KBM-7 (cell line): ENCODE measurements at places on chromosomes 2 and 18.

DNA sequence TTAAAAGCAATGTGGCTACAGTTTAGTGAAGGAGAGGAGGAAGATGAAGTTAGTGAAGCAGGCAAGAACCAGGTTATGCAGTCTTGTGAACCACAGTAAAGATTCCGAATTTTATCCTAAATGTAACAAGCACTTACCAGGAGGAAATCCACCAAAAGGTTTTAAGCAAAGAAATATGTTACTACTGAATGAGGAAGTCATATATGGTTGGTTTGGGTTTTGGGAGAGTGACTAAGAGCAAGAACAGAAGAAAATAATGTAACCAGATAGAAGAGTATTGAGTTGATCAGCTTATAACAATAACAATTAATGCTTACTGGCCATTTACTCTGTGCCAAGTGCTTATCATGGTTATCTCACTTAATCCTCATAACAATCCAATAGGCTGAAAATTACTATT lies 1.9 kb downstream of the USP37 start:
- peak; percentile 43 for DNase-seq

- DNase-seq = no peak
These were observed 8.2 kb downstream of the NFATC1 start for GRCh38 chr18:79403723-79404566.

DNA sequence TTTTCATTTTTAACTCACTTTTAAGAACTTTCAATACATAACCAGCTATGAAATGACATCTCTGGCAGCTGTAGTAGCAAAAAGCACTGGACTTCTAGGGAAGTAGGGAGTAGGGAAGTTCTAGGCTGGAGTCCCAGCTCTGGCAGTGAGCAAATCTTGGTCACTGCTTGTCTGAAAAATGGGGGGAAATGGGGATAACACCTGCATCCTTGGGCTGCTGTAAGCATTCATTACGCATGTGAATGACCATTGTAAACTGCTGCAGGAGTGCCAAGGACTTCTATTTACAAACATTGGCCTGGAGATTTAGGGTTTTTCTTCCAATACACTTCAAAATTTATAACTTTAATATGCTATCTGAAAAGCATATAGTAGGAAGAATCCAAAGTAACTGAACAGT lies 972 bp upstream of the MPP4 start:
- DNase-seq = no peak

DNA sequence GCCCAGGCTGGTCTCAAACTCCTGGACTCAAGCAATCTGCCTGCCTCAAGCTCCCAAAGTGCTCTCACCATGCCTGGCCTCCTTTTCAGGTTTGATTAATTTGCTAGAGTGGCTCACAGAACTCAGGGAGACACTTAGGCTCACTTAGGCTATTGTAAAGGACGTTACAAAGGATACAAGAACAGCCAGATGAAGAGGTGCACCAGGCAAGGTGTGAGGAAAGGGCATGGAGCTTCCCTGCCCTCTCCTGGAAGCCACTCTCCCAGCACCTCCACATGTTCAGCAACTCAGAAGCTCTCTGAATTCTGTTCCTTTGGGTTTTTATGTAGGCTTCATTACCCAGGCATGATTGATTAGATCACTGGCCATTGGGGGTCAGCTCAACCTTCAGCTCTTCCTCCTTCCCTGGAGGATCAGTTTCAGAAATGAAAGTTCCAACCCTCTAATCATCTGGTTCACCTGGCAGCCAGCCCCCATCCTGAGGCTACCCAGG lies 78.7 kb upstream of the RGPD5 start:
- no peak for DNase-seq

DNA sequence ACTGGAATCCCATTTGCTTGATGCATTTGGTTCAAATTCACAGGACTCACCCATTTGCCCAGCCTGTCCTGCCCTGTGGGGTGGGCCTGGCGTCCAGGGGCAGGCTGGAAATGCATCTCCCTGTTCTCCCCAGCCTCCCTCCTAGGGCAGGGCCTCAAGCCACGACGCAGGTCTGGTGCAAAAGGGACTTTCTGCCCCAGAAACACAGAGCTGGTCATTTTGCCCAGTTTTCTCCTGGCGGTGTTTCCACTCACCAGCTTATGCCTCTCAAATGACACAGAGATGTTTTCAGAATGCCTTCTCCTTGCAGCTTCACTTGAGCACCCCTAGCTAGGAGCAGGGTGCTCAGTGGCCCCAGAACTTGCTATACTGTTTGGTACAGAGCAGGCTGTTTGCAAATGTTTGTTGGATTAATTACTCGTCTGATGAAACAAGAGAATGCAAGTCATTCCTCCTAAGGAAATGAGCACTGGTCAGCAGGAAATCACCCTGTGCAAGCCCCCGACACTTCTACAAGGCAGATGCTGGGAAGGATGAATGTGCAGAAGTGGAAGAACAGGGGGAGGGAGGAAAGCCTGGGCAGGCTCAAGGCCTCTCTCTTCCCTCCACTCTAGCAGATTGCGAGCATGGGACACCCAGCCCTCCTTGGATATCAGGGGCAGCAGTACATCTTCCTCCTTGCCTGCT lies 164.3 kb upstream of the APCDD1 start:
- DNase-seq = peak; percentile 15

GRCh38 chr2:84847326-84848050 lies 33.4 kb downstream of the TRABD2A start:
- DNase-seq = no peak

- DNase-seq = no peak
These were observed 1159.0 kb downstream of the RPIA start for GRCh38 chr2:89850481-89850880.

DNA sequence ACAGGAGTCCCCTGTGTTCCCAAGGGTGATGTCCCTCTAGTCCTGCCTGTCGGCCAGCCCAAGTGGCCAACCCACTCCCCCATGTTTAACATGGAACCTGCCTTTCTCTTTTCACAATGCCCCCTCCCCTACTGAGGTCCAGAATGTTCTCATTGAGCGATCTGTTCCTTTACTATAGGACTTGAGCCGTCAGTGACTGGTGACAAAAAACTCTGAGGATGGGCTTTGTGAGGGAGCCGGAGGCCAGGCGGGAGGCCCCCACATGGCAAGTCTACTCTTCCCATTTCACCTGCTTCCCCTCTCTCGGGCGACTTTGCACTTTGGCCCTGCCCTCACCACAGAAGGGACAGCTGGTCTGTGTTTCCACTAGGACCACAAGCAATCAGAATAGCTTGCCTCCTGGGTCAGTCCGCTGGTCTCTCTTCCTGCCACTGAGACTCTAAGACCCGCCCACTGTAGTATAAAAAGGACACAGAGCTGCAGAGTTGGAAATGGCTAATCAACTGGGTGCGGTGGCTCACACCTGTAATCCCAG lies 146.5 kb upstream of the RAB12 start:
- no peak for DNase-seq

DNA sequence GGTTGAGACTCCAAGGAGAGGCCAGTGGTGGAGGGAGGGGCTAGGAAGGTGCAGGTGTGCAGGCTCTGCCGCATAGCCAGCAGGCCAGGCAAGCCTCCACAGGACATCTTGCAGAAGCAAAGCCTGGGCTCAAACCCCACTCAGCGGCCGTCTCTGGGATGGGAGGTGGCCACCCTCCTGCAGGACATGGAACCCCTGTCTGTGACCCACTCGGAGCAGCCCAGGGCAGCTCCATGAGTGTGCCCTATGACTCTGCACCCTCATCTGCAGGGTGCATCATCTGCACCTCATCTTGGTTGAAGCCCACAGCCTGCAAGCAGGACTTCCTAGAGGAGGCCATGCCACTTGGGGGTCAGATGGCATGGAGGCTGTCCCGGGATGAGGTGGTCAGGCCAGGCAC lies 46.3 kb downstream of the GPC1 start:
- DNase-seq = no peak

- DNase-seq = no peak
These were observed 777.6 kb upstream of the FANCL start for GRCh38 chr2:59018737-59019136.

GRCh38 chr2:18605115-18605514 lies 15.7 kb upstream of the NT5C1B start:
- DNase-seq = no peak

DNA sequence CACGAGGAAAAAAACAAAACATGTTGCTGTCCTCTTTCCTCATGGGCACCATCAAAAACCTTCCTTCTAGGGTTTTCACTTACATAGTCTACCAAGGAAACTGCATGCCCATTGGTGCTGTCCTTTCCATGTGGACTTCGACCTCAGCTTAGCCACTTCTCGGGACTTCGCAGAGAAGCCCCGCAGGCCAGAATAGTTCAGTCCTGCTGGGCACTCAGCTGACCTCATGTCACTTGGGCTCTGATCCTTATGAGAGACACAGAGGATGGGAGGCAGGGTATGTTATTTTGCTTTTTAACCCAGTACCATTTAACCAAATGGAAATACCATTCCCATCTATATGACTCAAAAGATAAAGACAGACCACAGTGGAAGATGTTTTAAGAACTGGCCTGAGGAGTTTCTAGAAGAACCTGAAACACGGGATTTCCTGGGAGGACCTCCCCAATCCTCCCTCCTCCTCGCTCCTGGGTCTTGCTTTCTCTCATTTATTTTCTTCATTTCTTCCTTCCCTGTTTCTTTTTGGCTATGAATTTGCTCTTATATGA lies 28.4 kb downstream of the AAK1 start:
- DNase-seq = no peak

DNA sequence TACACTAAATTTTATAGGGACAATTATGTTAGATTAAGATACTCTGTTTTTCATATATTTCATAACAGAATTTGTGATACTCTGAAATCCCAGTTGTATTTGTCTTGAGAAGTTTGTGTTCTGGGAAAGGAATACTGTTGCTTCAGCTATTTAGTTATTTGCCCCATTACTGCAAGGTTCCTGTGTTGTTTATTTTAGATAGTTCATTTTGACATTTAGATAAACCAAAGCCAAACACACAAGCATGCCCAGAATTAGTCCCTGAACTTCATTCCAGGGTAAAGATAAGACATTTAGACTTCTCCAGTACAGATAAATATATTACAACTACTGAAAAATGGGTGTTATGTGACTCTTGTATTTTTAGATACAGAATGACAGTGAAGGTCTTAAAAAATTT lies 74.7 kb downstream of the BMPR2 start:
- DNase-seq = no peak

- DNase-seq = no peak
These were observed 49.7 kb downstream of the SH2D6 start for GRCh38 chr2:85468096-85468703.

DNA sequence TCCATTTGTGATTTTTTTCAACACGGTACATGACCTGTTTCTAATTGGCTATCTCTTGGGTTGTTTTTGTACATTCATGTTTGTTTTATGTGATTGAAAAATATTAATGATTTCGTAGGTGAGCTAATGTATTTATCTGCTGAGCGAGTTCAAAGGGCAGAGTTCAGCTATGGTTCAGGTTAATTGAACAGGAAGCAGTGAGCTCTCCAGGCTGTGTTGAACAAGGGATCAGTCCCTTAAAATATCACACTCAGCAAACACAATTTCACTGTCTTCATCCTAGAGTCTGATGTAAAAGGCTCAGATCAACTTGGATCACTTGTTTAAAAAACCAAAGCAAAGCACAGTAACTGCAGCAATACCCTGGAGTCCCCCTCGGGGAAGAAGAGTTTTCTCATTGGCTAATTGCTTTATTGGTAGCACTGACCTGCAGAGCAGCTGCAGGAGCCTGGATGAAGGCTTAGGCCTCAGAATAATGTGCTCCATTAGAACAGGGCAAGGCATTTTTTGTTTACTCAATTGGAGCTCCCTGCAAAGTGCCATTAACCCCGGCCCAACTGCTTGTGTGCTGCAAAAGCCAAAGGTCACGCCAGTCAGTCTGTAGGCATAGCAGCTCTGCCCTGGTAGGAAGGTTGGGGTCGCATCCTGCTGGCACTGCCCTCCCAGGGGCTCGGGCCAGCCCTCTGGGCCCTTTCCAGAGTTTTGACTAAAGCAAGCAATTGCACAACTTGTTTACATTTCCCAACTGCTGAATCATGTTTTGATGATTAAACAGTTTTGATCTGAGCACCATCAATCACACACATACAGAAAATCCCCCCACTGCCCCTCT lies 10.5 kb downstream of the ONECUT2 start:
- no peak for DNase-seq

DNA sequence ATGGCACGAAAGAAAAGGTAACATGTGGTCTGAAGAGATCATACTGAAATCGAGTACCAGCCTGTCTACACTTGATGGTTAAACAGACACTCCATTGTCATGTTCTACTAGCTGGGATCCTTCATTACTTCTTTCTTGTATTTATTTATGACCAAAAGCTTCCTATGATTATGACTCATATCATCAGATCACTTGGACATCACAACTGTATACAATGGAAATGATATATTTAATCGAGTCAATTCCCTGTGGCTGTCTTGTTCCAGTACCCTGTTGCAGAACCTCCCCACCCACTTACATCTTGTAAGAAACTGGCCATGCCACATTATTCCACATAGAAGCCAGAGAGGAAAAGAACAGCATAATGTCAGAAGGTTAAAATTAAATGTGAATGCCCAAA lies 358.9 kb downstream of the ZEB2 start:
- DNase-seq = no peak
